ENCODE measurements at places on chromosomes 3 and 15.

DNA sequence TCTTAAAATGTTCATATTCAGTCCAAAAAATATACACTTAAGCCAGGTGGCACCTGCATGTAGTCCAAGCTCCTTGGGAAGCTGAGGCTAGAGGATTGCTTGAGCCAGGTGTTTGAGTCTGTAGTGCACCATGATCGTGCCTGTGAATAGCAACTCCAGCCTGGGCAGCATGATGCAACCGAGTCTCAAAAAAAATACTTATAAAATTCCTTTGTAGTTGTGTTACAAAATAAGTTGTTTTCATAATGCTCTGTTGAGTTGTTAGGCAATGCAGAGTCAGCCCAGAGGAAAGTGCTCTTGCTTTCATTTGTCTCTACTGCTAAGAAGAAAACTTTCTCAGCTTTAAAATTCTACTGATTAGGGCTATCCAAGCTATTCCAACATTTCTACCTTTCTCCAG, 442.8 kb upstream of the ARRDC4 start:
- DNase-seq: no peak

DNA sequence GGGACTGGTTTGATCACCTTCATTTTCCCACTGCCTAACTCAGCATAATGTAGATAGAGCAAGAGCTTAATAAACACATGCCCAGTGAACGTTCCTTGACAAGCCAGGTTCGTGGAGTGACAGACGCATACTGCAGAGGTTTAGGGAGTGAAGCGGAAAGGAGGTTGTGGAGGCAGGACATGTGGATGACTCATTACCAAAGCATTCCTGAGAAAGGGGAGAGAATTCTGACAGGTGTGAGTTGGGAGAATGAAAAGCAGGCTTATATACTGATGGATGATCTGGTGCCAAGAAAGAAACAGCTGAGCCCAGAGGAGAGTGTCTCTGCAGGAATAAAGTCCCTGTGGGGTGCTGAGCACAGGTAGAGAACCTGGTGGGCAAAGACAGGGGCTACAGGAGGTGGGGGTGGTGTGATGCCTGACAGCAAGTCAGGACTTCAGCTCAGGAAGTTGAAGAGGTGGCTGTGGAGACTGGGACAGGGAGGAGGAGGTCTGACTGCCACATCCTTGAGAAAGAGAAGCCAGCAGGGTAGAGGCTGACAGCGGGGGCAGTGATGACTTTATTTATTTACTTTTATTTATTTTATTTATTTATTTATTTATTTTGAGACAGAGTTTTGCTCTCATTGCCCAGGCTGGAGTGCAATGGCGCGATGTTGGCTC, 2.4 kb upstream of the RPL29 start:
- no peak for DNase-seq

- DNase-seq: no peak
These were observed 7.7 kb upstream of the DIPK2A start for GRCh38 chr3:143963946-143964345.

DNA sequence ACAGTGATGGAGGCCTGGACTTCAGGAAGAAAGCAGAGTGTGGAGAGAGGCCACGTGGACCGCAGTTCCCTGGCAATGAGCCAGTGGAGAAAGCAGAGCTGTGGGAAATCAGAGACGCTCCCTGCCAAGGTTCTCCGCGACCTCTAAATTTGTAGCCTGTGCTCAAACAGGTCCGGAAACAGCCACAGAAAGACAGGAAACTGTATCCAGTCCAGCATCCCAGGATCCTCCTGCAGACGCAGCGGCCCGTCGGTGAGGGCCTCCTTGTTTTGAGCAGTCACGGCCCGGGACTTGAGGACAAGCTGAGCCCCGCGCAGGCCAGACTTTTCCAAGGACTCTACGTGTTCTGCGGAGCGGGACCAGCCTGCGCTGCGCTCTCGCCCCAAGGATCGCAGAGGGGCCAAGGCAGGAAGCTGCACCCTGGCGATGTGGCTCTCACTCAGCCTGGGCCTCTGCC, 22.3 kb downstream of the RPSA start:
- no peak for DNase-seq

DNA sequence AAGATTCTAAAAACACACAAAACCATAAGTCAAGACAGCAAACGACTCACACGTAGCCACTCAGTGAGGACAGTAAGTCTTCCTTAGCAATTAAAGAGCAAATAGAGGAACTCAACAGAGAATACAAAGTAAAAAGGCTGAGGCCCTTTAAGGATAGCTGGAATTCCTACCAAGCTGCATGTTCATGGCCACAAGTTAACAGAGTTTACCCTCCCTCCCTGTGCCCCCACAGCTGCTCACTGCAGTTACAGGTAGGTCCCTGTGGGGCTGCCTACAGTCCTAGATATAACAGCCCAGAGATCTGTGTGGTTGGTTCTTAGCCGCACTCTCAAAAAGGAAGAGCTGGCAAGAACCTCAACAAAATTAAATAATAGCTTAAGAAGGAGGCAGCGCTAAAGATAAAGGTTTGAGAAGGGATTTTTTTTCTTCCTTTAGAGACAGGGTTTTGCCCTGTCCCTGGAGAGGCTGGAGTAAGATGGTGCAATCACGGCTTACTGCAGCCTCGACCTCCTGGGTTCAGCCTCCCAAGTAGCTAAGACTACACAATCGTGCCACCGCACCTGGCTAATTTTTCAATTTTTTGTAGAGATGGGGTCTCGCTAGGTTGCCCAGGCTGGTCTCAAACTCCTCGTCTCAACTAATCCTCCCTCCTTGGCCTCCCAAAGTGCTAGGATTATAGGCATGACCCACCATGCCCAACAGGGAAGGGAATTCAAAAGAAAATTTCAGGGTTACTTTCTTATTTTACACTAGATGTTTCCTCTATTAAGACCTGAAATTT, 19.3 kb downstream of the SFMBT1 start:
- no peak for DNase-seq

DNA sequence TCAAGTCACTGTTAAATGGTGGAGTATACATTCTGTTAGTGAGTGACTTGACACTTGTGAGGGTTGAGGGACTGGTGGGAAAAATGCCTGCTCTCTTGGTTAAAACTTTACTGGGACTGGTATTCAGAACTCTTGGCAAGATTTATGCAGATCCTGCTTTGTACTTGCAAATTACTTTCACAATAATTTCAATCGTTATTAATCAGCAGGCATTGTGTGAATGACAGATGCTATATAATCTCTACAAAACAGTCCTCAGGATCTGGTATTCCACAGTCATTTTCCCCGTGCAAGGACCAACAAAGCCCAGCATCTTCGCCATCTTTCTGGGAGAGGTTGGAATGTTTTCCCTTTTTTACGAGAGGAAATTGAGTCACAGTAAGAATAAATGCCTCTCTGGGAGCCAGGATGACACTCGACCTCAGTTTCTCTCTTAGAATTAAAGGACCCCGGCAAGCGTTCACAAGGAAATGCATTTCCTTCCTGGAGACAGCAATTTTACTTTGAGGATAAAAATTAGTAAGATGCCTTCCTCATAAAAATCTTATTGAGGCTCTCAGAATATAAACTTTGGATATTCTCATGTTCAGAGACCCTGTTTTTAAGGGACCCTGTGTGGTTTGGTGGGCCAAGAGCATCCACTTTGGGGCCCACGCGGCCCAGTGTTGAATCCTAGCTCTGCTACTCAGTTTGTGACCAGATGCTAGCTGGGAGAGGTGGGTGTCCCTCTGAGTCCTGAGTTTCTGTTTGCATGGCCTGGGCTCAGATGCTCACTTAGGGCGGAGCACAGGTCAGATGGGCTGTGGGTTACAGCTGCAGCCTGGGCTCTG, 45.3 kb upstream of the PLCL2 start:
- no peak for DNase-seq

DNA sequence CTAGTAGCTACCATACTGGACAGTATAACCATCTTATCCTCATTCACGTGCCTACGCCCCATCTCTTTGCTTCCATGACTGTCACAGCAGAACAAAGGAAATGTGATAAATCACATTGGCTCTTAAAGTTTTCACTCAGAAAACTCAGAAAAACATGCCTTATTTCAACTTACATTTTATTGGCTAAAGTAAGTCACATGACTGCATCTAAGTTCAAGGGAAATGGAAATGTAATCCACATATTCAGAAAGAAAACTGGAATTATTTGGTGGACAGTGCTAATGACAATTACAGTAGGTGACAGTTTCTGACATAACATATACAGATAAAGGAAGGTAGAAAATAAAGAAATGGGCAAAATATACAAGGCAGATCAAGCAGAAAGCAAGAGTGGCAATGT, 37.4 kb upstream of the VILL start:
- DNase-seq: no peak

DNA sequence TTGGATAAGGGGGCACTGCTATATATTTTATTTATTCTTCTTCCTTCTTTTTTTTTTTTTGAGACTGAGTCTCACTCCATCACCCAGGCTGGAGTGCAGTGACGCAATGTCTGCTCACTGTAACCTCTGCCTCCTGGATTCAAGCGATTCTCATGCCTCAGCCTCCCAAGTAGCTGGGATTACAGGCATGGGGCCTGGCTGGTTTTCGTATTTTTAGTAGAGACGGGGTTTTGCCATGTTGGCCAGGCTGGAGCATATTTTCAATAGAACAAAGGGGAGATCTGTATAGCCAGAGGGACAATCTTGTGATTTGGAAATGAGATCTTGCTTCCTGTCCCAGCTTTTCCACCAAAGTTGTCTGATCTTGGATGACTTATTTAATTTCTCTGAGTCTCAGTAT, 133.1 kb upstream of the ABHD17C start:
- no peak for DNase-seq

DNA sequence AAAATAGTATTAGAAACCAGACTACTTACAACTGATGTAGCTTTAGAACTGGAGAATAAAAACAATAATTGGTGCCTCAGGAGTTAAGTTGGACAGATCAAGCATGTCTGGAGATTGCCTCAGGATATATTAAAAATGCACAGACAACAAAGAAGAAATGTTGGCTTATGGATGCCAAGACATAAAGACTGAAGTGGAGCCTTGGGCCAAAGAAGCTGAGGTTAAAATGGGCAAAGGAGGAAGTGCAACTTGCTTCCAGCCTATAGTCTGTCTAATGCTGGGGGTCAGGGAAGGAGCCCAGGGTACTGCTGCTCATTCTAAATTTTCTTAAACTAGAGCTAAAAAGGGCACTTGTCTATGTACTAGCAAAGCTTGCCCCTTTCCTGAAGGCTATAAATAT, 77.5 kb downstream of the ESYT3 start:
- no peak for DNase-seq

GRCh38 chr15:99895189-99895955, 162.1 kb upstream of the LYSMD4 start:
- no peak for DNase-seq

DNA sequence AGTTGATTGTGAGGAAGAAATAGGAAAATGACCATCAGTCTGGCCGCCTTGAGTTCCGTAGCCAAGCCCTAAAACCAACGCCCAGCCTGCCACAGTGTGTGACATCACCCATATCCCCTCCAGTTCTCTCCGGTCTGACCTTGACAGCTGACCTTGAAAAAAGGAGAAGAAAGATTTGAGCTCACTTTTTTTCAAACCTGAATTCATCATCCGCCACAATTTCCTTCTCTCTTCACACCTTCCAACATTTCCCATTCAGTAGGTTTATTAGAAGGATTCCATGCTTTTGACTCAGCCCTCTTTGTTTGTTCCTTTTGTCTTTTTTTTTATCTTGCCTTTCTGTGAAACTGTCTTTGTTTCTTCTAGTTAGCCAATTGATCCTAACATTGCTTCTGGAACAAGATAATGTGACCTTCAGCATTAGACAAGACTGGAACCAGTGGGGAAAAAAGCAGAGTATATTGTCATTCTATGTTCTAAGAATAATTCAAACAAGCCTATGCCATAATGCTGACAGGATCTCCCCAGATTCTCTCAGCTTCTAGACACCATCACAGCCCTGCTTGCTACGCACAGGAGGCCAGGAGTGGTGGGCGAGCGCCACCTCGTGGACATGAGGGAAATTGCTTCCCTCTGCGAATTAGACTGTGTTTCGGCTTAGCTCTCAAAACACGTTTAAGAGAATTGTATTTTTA, 283.1 kb downstream of the FGF12 start:
- DNase-seq: peak; percentile 71

DNA sequence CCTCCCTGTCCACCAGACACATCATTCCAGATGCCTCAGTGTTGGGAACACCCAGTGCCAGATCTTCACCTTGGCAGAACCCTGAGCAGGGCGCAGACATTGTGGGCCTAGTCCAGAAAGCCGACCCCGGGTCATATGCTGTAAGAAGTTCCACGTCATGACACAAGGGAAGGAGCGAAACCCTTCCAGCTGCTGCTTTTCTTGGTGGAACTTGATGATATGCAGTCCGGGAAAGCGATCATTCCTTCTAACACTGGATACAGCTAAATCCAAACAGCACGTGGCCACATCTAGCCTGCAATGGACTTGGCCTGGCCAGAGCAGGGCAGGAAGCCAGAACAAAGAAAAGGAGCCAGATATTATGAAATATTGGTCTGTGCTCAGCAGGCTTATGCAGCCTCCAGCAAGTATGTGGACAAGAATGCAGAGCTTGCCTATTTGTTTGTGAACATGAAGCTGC, 22.0 kb downstream of the GASK1A start:
- no peak for DNase-seq

- DNase-seq: no peak
These were observed 50.2 kb downstream of the SLCO2A1 start for GRCh38 chr3:133979553-133979952.

GRCh38 chr3:12965999-12966846, 107.0 kb downstream of the IQSEC1 start:
- DNase-seq: no peak

DNA sequence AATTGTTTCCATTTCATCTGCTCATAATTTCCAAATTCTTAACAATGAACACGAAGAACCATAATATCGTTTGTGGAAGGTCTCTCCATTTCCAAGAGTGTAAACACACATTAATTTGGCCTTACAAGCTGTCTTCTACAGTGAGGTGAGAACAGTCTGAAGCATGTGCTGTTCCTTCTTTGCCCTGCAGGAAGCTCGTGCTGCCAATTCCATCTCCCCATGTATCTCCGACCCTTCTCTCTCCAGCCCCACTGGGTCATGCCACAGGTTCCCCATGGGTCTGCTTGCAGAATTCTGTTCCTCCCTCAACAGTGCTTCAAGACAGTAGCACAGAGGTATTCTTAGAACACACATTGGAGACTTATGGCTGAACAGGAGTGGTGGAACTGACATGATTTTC, 70.5 kb downstream of the CHSY1 start:
- no peak for DNase-seq

DNA sequence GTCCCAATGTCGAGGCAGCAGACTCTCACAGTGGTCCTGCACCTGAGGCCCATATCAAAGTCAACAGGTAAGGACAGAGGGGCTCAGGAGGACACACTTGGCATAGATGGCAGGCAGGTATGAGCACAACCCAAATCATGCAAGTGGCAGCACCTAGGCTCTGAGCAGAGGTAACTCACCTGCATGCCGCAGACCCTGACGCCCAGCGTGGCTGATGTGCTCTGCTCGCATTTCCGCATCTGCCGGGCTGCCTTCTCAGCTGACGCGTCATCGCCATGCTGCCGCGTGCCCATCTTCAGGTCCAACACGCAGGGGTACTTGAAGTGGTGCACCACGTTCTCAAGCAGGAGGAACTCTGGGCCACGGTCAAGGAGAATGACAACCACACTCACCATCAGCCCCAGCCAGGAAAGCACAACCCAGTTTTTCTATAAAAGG, 4.2 kb upstream of the GMPPB start:
- DNase-seq: no peak

Data from activated CD4-positive, alpha-beta T cell treated with anti-CD3 and anti-CD28 coated beads for 48 hours (primary cell).